ENCODE measurements at places on chromosomes 1 and 21. TPM values are rescaled to one million over a fixed set of nuclear protein-coding genes. Genes with fewer than 3 reads are reported as not detected.
A peak's percentile ranks its signal among the peaks of the same experiment; 100 is the strongest.

DNA sequence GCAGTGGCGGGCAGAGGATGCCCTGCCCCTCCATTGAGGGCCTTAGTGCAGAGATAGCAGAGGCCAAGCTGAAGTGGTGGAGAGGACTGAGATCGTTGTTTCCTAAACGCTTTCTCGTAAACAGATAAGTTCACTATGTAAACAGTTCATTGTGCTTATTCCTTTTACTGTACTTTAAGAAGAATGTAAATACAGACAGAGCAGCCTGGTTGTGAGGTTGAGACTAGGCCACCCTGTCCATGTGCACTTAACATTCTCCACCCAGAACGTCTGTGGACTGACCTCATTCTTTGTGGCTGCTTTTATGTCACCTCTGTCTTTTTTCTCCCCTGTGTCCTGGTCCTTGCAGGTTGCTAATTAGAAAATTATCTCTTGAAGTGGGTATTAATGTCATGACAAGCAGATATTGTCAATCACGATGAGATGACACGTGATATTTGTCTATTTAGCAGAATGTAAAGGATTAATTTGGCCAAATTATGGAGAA is 8.5 kb downstream of the CENPS start:
- ATAC-seq = no peak

- no peak for ATAC-seq
Measured at GRCh38 chr1:204978782-204979181, 64.2 kb upstream of the CNTN2 start.

DNA sequence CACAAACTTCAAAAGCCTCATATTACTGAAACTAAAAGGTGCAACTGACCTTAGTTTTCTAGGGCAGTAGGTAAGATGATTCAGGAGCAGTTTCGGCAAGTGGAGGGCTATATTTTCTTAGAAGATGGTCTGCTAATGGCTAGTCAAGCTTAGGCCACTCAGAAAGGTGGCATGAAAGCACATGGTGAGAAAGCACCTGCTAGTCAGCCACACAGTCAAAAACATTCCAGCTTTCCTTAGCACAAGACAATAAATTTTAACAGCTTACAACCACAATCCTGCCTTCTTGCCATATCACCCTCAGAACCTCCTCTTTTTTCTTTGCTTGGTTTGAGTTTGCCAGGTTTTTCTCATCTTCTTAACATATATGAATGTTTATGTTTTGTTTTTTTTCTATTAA is 81.1 kb upstream of the SLFNL1 start:
- ATAC-seq = no peak

GRCh38 chr1:43377831-43378230 is 10.0 kb upstream of the ELOVL1 start:
- no peak for ATAC-seq

GRCh38 chr1:241630476-241630875 is 9.7 kb downstream of the CHML start:
- ATAC-seq = no peak

- ATAC-seq = peak; percentile 58
Measured at GRCh38 chr1:3690282-3691065, 38.2 kb downstream of the TP73 start.

Gene RABIF
- 12.3 TPM for total RNA-seq

Gene AADACL4
- not detected for total RNA-seq

Gene CD1D
- total RNA-seq = 0.44 TPM

GRCh38 chr1:110384581-110385321 is 6.1 kb downstream of the SLC16A4 start:
- ATAC-seq = peak; percentile 65

- ATAC-seq = peak; percentile 9
Measured at GRCh38 chr1:1013922-1014648, 788 bp downstream of the ISG15 start.

GRCh38 chr1:8439015-8439702 is 121.2 kb downstream of the SLC45A1 start:
- no peak for ATAC-seq

- no peak for ATAC-seq
Measured at GRCh38 chr1:204842892-204843291, 27.8 kb upstream of the NFASC start.

GRCh38 chr1:81574408-81574807 is 226.3 kb upstream of the ADGRL2 start:
- ATAC-seq = no peak

DNA sequence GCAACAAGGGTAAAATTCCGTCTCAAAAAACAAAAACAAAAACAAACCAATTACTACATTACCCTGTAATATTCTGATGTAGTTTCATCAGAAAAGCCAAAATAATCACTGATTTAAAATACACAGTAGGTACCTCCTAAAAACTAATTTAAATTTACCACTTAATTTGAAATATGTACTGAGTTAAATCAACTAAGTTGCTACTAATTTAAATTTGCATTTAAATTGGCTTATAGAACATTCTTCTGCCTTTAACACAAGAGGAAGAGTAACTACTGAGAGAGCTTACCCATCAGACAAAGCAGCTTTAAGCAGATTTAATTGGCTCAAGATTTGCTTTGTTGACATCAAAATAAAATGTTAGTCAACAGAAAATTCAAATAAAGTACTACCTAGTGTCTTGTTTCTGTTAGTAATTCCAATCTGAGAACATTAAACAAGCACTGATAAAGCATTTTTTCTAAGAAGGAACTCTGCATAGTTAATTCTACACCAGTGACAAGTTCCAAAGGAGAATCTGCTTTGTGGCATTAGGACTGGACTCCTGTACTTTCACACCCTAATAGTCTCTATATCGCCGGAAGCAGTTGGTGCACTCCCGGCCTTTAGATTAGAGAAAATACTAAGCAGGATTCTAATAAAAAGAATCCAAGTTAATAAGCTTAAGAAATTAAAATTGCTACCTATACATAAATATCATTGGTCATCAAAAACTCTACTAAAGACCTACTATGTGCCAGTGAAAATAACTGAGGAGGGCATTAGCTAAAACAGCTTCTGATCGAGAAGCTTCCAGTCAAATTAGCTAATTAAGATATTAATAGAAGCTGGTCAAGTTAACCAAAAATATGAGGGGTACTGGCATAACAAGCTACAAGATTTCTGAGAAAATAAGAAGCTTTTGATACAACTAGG is 8.4 kb downstream of the LUZP1 start:
- no peak for ATAC-seq

DNA sequence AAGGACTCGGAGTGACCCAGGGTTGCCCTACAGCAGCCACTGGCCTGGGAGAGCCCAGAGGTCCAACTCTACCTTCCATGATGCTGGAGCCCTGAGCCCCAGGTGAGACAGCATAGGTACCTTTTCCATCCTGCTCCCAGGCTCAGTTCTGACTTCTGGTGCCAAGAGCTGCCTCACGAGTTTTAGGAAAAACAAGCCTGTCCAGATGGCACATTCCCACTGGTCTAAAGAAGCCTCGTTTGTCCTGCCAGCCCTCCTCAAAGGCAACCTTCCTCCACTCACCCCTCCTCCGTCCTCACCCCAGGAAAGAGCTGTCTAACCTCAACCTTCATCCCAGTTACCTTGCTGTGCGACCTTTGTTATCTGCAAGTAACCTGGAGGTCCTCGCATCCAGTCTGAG is 53.5 kb upstream of the PRELP start:
- ATAC-seq = no peak

Gene RPF1
- 24.4 TPM for total RNA-seq

GRCh38 chr1:181531441-181531840 is 48.1 kb downstream of the CACNA1E start:
- ATAC-seq = no peak

Gene APOBEC4
- not detected for total RNA-seq

DNA sequence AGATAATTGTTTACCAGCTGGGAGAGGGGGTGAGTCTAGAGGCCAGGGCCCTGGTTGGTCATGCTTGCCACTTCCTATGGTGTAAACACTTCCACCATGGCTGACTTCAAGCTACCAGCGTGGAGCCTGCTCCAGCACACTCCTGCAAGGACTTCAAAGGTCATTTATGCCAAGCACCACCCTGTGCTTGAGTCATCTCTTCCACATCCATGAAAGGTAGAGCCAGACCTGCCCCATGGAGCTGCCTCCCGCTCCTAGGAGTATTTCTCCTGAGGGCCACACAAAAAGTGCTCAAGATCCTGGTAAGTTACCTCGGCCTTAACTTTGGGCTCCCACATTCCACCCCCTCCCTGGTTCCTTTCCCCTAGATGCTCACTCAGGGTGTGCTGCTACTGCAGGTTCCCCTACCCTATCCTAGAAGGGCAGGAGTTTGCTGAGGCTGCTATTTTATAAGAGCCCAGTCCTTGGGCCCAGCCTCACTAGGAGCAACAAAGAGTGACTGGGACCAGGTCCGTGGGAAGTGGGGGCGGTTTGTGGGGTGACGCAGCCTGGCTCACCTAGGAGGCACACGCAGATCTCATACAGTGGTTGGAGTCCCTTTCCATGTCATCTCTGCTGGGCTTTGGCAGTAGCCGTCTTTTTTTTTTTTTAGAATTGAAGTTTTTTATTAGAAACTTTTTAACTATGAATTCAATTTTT is 2.4 kb downstream of the RAB7B start:
- peak; percentile 45 for ATAC-seq

DNA sequence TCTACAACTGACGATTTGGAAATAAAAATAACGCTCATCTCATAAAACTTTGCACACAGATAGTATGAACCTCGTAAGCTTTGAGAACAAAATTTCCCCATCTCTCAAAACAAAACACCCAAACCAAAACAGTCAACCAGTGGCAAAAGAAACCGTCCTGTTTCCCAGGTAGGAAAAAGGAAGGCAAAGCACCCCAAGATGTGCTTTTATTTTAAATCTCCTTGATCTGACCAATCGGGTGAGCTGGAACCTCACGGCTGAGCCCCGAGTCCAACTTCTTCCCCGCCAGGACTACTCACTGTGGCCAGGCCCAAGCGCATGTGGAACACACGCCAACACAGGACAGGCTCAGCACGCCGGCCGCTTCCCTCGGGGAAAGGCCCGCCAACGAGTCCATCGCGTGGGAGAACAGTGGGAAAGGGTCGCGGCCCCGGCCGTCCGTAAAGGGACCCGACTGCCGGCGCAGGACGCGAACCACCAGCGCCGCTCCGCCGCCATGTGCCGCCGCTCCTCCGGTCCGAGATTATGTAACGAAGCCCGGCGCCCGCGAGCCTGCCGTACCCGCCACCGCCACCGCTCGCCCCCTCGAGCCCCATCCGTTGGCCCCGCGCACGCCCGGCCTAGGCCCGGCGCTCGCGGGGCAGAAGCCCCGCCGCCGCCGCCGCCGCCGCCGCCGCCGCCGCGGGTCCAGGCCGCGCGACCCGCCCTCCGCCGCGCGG is 759 bp downstream of the AHCTF1 start:
- ATAC-seq = peak; percentile 26

Gene NAV1
- total RNA-seq = 26.4 TPM

DNA sequence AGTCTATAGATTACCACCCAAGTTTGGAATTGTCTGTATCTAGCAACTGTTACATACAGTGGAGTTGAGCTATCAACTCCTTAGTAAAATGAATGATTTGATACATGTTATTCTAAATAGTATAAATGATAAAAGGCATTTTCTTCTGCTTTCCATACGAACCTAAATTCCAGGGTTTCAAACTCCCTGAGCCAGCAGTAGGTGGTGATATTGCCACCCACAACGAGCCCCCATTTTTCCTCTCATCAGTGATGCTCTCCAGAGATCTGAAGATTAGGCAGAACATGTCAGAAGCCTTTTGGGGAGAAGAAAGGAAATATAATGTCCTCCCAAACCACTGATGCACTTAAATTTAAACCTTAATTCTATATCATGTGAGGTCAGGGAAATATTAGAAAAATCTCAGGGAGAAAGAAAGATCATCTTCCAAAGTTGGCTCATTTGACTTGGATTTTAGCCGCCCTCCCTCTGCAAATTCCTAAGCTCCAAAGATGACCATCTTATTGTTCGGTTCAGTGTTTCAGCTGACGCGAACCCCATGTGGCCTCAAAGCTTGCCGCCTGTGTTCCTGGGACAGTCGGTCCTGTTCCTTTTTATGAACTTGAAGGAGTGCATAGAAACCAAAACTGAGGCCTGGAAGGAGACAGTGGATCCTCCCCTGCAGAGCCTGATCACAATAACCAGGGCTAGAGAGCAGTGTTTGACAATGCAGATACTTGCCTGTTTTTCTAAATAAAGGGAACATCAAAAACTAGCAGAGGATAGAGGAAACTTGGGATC is 2.3 kb downstream of the EVA1C start:
- ATAC-seq = no peak

GRCh38 chr21:33643658-33644311 is 1.5 kb downstream of the ITSN1 start:
- no peak for ATAC-seq

DNA sequence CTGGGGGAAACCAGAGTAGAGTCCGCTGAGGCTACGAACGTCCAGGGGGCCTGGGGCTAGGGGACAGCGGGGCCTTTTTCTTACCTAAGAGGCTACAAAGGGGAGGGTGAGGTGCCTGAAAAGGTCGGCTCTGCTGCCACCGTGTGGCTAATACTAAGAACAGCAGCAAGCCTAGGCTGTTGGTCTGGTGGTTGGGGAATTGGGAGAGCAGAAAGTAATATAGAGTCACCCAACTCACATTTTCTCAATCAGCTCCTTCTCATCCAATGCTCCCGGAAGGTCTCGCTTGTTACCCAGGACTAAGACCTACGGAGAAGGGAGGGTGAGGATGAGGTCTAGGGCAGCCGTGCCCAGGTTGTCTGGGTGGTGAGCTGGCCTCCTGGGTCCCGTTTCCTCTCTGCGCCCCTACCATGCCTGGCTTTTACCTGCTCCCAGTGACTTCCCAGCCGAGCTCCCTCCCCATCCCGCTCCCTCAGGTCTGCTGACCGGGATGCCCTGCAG is 9.3 kb downstream of the ARL8A start:
- ATAC-seq = peak; percentile 55
